SK-MEL-5 (cell line): ENCODE measurements at places on chromosomes 3 and 15.

- DNase-seq = no peak
Measured at GRCh38 chr3:66014651-66015050, 24.1 kb downstream of the MAGI1 start.

DNA sequence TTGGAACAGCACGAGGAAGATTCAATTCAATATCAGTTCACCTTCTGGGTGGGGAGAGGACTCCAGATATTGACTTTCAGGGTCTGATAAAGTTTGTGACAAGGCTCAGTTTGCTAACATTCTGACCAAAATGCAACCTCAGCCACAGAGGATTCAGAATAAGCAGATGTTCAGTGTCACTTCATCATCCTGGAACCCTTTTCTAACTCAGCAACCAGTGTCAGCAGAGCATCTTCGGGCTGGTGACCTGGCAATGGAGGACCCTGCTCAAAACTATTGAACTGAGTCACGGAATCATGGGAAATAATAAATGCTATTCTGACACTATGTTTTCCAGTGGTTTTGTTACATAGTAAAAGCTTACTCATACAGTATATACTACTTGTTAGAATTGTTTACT lies 433.4 kb upstream of the CFAP20DC start:
- no peak for DNase-seq

DNA sequence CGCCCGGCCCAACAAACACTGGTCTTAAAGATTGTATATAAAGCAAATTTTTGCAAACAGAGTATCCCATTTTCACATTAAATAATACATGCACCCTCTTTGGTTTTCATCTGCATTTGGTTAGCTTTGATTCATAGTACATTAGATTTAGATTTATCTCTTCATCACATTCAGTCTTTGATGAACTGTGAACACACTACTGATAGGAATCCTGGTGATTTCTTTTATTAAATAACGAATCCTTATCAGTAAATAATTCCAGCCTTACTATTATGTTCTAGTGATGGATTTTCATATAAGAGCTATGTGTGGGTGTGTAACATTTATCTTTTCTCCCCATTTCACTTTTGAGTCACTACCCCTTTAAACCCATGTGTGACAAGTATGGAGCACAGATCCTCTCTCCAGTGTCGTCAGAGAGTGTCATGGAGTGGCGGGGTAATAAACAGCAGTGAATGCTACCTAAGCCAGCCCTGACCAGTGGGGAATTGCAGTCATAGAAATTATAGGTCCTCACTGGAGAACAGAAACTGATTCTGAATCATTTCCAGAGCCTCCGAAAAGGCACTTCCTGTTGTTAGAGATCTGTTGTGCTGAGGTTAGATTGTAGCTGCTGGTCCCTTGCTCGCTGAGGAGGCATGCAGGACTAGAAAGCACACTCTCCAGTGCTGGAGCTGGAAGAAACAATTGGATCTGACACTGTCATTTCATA lies 22.0 kb downstream of the SLC7A14 start:
- peak; percentile 21 for DNase-seq

DNA sequence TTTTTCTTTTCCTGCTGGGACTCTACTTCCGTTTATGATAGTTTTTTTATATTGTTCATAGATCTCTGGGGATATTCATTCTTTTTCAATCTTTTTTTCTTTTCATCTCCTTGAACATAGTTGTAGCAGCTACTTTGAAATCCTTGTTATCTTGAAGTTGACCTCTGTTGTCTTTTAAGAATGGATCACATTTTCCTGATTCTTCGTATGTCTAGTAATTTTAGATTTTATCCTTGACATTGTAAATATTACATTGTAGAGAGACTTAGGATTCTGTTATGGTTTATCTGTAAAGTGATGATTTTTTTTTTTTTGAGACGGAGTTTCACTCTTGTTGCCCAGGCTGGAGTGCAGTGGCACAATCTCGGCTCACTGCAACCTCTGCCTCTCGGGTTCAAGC lies 20.5 kb downstream of the MKRN2 start:
- no peak for DNase-seq

DNA sequence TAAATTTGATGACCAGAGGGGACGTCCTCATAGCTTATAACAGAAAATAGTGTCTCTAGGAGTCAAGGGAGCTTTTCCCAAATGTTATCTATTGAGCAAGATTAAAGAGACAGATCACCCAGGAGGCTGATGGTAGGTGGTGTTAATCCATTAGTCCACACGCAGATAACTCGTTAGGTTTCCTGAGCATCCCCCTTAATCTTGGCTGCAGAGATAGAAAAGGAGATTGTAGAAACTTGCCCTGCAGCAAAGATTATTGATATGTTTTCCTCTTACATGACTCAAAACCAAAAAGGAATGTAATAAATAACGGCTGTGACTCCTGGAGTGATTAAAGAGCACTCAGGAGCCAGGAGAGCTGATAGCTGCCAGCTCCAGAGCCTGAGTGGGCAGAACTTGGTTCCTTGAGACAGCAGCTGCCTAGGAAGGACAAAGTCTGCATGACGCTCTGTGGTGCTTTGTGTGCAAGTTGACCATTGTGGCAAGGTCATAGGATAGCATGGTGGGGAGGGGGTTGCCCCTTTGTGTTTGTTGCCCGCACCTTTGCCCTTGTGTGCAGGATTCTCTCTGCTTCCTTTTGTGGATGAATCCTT lies 234.8 kb downstream of the PTPRG start:
- DNase-seq = no peak

DNA sequence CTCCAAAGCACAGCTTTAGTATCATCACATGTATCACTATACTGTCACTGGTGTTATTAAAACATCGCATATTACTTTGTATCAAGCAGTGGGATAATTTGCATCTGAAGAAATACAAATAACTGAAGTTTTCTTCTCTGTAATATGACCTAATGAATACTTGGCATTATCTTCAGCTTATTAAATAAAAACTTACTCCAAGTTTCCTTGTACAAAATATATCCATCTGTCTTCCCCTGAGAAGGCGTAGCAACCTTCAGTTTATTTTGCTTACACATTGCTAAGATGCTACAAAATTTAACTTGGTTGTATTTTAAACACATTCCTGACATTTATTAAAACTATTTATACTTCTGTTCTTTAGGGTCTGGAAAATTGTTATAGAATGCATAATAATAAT lies 13.7 kb downstream of the FGF7 start:
- DNase-seq = no peak

DNA sequence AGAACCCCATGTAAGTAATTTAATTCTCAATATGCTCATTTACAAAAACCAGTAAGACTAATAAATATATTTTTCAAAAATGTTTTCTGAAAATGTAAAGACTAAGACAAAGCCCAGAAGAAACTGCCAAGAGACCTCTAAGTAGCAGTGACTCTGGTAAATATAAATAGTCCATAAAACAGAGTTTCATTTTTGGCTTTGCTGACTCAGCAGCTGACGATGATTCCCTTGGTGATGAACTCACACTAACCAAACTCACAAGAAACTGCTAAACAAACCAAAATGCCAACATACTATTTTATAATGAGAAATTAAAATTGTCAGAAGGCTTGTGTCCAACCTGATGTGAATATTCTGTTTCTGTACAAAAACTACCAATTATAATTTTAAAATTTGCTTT lies 31.5 kb upstream of the IMPG2 start:
- no peak for DNase-seq
